ENCODE measurements at places on chromosomes 11 and 22.

GRCh38 chr22:37254867-37255233, 10.8 kb upstream of the RAC2 start:
- DNase-seq: no peak

- no peak for DNase-seq
Observed at GRCh38 chr11:46075168-46075567, 46.1 kb downstream of the PHF21A start.

DNA sequence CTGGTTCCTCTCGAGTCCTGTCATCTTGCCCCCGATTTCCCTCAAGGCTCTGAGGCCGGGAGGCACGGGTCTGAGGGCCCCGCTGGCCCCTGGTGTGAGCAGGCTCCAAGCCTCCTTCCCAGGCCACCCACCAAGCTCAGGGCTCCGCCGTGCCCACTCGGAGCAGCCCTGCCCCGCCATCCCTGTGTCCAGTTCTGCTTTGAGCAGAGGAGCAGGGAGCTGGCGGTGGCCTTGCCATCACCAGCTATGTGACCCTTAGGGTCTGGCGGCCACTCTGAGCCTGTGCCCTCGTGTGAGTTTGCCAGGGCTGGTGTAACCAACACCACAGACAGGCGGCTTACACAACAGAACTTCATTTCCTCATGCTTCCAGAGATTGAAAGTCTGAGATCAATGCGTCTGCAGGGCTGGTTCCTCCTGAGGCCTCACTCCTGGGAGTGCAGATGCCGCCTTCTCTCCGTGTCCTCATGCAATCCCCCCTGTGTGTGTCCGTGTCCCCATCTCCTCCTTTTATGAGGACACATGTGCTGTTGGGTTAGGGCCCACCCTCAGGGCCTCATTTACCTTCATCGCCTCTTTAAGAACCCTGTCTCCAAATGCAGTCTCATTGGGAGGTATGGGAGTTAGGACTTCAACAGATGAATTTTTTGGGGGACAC, 36.5 kb upstream of the CELSR1 start:
- no peak for DNase-seq

DNA sequence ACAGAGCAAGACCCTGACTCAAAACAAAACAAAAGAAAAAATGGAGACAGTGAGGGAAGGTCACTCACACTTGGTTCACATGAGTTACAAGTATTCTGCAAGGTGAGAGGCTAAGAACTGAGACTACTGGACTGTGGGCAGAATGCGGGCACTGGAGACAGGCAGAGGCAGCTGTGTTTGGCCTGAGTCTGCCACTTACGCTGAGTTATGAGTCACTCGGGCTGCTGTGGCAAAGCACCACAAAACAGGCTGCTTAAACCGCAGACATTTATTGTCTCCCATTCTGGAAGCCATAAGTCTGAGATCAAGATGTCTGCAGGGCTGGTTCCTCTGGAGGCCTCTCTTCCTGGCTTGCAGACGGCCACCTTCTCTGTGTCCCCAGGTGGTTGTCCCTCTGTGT, 122.8 kb downstream of the SHANK2 start:
- no peak for DNase-seq

DNA sequence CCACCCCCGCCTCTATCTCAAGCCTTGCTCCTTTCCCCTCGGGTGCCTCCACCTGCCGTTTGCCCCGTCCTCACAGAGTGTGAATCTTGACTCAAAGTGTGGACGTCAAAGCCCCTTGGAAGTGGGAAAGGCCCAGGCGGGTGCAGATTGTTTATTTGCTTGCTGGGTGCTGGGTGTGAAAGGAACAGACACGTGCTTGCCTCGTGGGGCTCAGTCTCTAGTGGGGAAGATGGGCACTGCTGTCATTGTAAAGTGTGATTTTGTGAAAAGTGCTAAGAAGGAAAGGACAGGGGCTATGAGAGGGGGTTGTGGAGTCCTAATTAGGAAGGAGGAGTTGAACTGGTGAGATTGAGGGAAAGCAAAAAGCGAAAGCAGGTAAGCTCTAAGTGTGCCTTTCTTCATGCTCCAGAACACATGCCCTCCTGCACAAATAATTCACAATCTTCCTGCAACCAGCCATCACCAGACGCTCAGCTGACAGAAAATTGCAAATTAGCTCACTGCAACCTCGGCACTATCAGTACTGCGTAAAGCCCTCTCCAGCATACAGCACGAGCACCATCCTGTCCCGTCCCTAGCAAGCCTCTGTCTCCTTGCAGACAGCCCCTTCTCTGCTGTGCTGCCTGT, 9.7 kb upstream of the GCAT start:
- no peak for DNase-seq

GRCh38 chr11:62344210-62344609, 7.0 kb downstream of the ASRGL1 start:
- DNase-seq: no peak

- DNase-seq: no peak
Observed at GRCh38 chr11:67581469-67581868, 2.1 kb upstream of the GSTP1 start.

- DNase-seq: no peak
Observed at GRCh38 chr11:32905028-32905667, 12.5 kb downstream of the QSER1 start.

- no peak for DNase-seq
Observed at GRCh38 chr11:107564877-107565218, 687 bp downstream of the ALKBH8 start.

DNA sequence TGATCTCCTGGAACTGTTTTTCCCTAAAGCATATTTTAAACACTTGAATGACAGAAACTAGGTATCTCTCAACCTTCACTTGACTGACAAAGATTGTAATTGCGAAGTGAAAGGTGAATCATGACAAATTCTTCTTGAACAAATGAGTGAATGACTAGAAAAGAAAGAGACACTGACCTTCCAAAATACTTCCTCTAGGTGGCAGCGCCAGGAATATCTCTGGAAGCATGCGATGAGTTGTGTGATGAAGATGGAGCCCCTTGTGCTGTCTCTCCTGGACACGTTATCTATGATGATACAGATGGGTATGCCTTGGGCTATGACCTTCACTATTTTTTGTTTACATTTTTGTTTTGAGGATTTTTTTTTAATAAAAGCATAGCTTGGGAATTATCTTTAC, 7.0 kb upstream of the CASP12 start:
- DNase-seq: no peak

DNA sequence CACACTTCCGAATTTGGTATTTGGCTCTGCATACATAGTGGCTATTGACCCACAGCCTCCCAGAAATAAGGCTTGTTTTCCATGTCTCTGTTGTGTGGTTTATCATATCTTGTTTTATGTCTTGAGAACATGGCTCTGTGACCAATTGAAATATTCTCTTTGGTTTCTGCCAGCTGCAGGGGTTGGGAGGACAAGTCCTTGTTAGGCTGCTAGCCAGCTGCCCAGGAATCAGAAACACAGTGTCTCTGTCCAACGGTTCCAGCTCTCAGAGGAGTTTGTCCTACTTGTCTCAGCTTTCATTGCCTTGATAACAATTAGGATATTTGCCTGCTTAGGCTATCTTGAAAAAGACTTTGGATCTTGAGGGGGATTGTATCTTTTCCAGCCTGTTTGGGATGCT, 6.0 kb upstream of the SLC7A4 start:
- no peak for DNase-seq

DNA sequence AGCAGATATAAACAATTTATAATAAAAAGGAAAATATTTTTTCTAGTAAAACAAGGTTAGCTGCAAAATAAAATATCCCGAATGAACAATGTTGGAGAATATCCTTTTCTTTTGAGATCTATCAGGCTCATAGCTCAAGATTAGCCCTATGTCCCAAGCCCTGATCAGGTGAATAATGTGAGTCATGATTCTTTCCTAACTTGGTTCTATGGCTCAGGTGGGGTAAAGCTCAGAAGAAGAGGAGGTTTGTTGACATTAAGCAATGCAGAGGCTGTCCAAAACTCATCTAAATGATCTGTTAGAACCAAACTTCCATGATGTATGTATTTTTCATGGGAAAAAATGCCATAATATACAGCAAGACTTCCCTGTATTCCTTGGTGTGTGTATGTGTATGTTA, 86.1 kb downstream of the TRIM44 start:
- no peak for DNase-seq

GRCh38 chr11:120956710-120957495, 67.0 kb upstream of the TBCEL start:
- DNase-seq: no peak
